Muscle of arm (tissue), 14 donors: ENCODE measurements at places on chromosomes 4 and X. TPM values are rescaled to one million over a fixed set of nuclear protein-coding genes. Genes with fewer than 3 reads are reported as not detected.

Gene DRP2
- 0.89 TPM for polyA plus RNA-seq

DNA sequence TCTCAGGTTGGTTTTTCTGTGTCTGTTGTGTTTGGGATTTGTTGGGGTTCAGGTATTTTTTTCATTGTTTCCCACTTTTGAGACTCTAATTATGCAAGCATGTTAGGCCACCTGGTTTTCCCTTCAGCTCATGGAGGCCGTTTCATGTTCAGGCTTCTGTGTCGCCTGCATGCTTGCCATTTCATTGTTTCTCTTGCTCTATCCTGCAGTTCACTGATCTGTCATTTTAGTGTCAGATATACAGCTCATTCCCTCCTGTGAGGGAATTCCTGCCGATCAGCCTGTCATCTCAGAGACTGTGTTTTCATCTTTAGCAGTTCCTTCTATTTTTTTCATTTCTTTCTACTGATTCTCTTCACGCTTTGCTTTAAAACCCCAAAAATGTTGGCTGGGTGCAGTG, 49.4 kb upstream of the HGFAC start:
- DNase-seq = no peak

Gene IBSP
- 0.32 TPM for polyA plus RNA-seq

Gene PRSS12
- polyA plus RNA-seq = 8.2 TPM

Gene GNRHR
- 0.32 TPM for polyA plus RNA-seq

- DNase-seq = no peak
Observed at GRCh38 chr4:37884855-37885487, 5.9 kb upstream of the TBC1D1 start.

DNA sequence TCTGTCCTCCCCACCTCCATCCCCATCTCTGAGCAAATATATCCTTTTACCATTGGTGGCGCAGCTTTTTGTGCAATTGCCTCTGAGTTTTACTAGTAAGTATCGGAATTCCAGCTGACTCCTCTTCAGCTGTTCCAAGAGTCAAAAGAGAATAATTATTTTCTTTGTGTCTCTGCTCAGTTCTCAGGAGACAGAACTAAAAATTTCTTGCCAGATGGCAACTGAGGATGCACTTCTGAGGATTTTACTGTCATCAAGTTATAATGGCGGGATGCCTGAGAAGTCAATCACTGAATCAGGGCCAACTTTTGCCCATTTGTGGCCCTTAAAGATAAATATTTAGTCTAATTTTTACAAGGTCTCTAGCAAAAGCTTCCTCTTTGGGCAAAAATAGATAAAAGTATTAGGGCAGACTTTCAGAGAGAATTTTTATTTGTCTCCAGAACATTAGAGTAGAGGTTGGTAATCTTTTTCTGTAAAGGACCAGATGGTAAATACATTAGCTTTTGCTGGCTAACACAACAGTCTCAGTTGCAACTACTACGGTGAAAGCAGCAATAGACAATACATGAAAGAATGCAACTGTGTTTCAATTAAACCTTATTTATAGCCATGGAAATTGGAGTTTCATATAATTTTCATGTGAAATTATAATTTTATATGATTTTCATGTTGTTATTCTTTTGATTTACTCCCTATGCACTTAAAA, 15.6 kb upstream of the ADGRA3 start:
- DNase-seq = peak; percentile 70

DNA sequence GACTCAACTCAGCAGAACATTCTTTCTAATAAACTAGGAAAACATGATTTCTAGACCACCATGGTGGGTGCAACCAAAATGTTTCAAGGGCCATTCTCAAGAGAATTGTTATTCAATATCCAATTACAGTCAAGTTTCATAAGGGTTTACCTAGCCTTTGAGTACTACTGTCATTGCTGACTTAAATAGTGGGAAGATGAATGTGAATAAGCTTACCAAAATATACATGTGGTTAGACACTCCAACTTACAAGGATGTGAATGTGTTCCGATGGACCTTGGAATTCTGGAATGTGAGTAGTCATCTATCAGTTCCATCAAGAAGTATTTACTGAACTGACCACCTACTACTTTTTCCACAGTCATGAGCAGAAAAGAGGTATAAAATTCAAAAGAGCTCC, 16.9 kb downstream of the SH3RF1 start:
- DNase-seq = no peak

- no peak for DNase-seq
Observed at GRCh38 chr4:65021149-65021548, 611.9 kb upstream of the TECRL start.

DNA sequence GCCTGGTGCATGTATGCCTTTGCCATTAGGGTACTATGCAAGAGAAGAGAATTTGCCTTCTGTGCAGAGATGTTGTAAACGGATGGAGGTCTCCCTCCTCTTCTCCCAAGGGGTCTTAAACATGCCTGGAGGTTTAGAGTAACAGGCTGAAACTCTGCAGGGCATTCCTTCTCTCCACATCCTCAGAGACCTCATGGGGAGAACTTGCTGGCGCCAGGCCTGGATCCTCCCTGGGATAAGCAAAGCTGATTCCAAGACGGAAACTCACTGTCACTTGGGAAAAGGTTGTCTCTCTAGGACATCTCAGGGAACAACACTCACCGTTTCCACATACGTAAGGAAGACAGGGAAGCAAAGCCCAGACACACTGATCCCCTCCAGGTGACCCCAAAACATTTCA, 76.9 kb upstream of the GPM6B start:
- DNase-seq = no peak

DNA sequence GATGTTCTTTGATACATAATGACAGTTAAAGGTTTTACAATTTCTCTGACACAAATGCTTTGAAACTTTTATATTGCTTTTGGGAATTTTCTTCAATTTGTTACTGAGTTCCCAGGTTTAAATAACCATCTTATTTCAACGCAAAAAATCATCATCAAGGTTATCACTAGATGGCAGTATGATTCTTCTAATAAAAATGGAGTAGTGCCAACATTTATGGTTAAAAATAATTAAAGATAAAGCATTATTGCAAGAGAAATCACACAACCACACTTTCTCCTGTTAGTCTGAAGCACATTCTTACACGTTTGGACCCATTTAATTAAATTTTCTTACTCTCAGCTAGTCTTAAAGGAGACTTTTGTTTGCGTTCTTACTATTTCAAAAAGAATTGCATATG, 611.3 kb upstream of the CPXCR1 start:
- DNase-seq = no peak

Gene AGTR2
- 51.0 TPM for polyA plus RNA-seq

Gene RTL5
- not detected for polyA plus RNA-seq

Gene NOCT
- polyA plus RNA-seq = 5.6 TPM

Gene SPP1
- 95.1 TPM for polyA plus RNA-seq

Gene ANOS1
- 25.9 TPM for polyA plus RNA-seq

DNA sequence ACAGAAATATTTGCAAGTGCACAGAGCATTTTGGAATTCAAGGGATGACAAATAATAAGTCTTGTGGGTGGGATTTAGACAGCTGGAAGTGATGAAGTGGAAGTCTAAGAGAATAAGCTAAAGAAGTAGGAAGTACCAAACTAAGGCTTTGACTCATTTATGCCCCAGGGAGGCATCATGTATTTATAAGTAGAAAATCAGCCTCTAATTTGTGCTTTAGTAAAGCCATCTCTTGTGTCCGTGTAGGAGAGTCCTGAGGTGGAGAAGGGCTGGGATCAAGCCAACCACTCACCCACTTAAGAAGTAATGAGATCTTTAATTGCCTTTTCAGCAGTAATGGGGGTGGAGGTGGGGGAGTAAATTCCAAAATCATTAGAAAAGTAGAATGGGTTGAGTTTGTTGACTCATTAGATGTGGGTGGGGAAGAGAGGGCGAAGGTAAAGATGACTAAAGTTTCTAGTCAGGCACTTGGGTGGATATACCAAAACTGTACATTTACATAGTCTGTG, 356.7 kb downstream of the STIM2 start:
- DNase-seq = no peak

Gene XAGE3
- not detected for polyA plus RNA-seq
